Upper lobe of right lung (tissue), 1 donor: ENCODE measurements at places on chromosomes 7 and 10. TPM values are rescaled to one million over a fixed set of nuclear protein-coding genes. Genes with fewer than 3 reads are reported as not detected.

The GIMAP7 gene
- 47.0 TPM for total RNA-seq

The SPDYE16 gene
- 0.90 TPM for total RNA-seq

The CDK14 gene
- total RNA-seq, result 47.2 TPM

The SMO gene
- total RNA-seq, result 4.0 TPM

The EBF3 gene
- total RNA-seq, result 0.20 TPM

The RBP4 gene
- 18.6 TPM for total RNA-seq

The FAM25A gene
- total RNA-seq, result not detected

The EGR2 gene
- total RNA-seq, result 41.4 TPM

- H3K27ac ChIP-seq, result no peak overlapping the region
- no peaks in the 10 kb centered on the region for H3K36me3 ChIP-seq
- DNase-seq, result no peak
- H3K27me3 ChIP-seq, result peaks cover 9% of the 10 kb centered on the region
These were observed 47.7 kb downstream of the PNLIPRP2 start for GRCh38 chr10:116668446-116668845.

- H3K27me3 ChIP-seq, result no peaks in the 10 kb centered on the region
- no peaks in the 10 kb centered on the region for H3K4me1 ChIP-seq
- H3K4me3 ChIP-seq, result no peak overlapping the region
- no peak overlapping the region for H3K27ac ChIP-seq
These were observed 16.2 kb upstream of the NPVF start for GRCh38 chr7:25244254-25245033.

- peaks cover 4% of the 10 kb centered on the region for H3K4me1 ChIP-seq
- H3K36me3 ChIP-seq, result no peaks in the 10 kb centered on the region
- H3K27ac ChIP-seq, result no peak overlapping the region
- DNase-seq, result no peak
These were observed 60.7 kb downstream of the PDIA4 start for GRCh38 chr7:148967602-148968001.

- no peak for DNase-seq
- peaks cover 7% of the 10 kb centered on the region for H3K36me3 ChIP-seq
- H3K27ac ChIP-seq, result no peak overlapping the region
- H3K4me1 ChIP-seq, result peaks cover 25% of the 10 kb centered on the region
These were observed 58.7 kb downstream of the PTEN start for GRCh38 chr10:87921931-87922688.

DNA sequence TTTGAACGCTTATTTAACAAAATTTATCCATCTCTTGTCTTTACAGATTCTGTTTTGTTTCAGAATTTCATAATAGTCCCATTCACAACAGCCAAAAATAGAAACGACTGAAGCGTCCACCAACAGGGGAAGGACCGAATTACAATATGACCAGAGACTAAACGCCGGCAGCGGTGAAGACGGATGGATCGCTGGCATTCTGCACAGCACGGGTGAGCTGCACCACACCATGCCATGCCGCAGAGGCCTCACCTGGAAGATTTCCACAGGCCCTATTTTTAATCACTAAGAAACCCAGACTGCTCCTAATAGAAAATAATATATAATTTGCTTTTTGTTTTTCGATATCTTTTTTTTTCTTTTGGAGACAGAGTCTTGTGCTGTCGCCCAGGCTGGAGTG lies 91.0 kb downstream of the ELFN1 start:
- no peaks in the 10 kb centered on the region for H3K36me3 ChIP-seq
- no peak overlapping the region for H3K27ac ChIP-seq
- H3K4me3 ChIP-seq, result no peak overlapping the region

GRCh38 chr7:64509583-64509982 lies 53.3 kb downstream of the ZNF680 start:
- no peak overlapping the region for H3K27ac ChIP-seq
- no peaks in the 10 kb centered on the region for H3K27me3 ChIP-seq
- H3K36me3 ChIP-seq, result no peaks in the 10 kb centered on the region
- no peak for DNase-seq

GRCh38 chr7:134353411-134353810 lies 36.7 kb upstream of the SLC35B4 start:
- no peaks in the 10 kb centered on the region for H3K27me3 ChIP-seq
- H3K4me3 ChIP-seq, result no peak overlapping the region
- H3K4me1 ChIP-seq, result no peaks in the 10 kb centered on the region

DNA sequence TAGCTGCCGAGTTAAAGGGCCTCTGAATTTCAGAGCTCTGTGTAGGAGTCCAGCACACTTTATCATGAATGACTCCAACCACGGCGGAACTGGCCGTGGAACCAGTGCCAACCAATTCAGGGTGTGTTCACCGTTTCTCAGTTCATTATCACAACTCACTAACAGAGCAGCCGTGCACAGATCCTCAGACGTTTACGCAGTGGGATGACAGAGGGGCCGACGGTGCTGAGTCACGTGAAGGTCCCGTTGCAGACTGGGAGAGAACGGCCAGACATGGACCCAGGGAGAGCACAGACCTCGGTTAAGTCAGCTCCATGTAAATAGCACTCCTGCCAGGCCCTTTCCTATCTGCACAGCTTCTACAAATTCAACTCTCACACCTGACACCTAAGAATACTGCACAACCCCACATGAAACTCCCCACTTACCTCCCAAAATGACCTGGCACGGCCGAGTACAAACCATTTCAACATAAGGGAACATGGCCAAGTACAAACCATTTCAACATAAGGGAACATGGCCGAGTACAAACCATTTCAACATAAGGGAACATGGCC lies 95.5 kb downstream of the DIP2C start:
- no peaks in the 10 kb centered on the region for H3K4me1 ChIP-seq
- no peaks in the 10 kb centered on the region for H3K27me3 ChIP-seq
- peak; percentile 56 for DNase-seq
- no peaks in the 10 kb centered on the region for H3K36me3 ChIP-seq

GRCh38 chr7:151351967-151352366 lies 10.4 kb downstream of the NUB1 start:
- DNase-seq, result no peak
- H3K4me3 ChIP-seq, result no peak overlapping the region
- peaks cover 63% of the 10 kb centered on the region for H3K36me3 ChIP-seq
- H3K27me3 ChIP-seq, result no peaks in the 10 kb centered on the region

DNA sequence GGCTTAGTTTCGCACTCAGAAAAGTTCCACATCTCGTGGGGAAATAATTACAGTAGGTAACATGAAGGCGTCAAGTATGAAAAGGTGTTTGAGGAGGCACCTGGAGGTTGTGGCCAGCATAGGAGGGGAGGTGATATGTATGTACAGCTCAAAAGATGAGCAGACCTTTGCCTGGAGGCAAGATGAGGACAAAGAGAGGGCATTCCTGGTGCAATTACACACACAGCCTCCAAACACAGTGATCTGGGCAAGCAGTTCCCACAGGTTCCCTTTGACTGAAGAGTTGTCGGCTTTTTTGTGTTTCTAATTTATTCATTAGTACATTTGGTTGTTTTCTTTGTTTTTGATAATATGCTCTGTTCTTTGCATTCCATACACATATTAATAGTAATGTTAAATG lies 46.9 kb downstream of the CDK14 start:
- H3K4me1 ChIP-seq, result no peaks in the 10 kb centered on the region
- no peaks in the 10 kb centered on the region for H3K27me3 ChIP-seq
- DNase-seq, result no peak

GRCh38 chr10:89079961-89080360 lies 89.4 kb downstream of the FAS start:
- H3K27ac ChIP-seq, result no peak overlapping the region
- no peak for DNase-seq
- no peaks in the 10 kb centered on the region for H3K36me3 ChIP-seq
- no peak overlapping the region for H3K4me3 ChIP-seq
- no peaks in the 10 kb centered on the region for H3K4me1 ChIP-seq
- no peaks in the 10 kb centered on the region for H3K27me3 ChIP-seq

DNA sequence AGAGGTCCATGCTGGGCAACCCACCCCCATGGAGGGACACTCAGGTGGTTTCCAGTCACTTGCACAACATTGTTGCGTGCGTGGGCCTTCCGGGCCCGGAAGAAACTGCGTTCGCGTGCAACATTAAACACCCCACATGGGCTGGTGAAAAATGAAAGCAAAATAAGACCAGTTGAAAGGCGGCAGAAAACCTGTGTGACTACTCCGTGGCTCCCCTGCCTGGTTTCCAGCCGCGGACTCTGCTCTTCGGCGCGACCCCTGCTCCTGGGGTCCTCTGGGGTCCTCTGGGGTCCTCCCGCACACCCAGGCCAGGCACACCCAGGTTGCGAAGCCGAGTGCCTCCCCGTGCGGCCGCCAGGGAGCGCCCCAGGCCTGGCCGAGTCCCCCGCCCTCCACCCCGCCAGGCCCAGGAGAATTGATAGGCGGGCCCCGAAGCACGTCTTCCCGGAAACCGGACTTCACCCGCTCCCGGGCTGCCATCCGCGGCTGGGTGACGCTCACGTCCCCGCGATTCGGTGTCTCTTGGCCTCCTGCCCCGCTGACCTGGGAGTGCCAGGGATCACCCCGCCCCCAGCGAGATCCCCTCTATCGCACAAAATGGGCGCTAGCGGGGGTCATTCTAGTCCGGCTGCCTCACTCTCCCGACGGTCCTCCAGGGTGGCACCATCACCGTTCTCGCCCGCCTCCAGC lies 1.9 kb upstream of the SH2D4B start:
- H3K36me3 ChIP-seq, result no peaks in the 10 kb centered on the region
- peak overlapping the region; percentile 83 for H3K27ac ChIP-seq
- peaks cover 4% of the 10 kb centered on the region for H3K4me1 ChIP-seq

DNA sequence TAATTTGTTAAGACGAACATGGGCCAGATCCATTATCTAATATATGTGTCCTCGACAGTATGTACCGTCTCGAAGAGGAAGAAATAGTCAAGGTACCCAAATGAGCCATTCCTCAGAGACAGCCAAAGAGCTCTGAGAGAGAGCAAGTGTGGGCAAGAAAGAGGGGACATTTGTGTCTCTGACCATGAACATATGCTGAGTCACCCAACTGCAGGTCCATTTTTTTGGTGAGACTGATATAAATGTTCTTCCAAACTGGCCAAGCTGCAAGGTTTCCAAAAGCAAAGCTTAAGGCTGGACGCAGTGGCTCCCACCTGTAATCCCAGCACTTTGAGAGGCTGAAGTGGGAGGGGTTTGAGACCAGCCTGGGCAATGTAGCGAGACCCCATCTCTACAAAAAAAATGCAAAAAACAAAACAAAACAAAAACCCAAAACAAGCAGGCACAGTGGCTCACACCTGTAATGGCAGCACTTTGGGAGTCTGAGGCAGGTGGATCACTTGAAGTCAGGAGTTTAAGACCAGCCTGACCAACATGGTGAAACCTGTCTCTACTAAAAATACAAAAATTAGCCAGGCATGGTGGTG lies 26.0 kb upstream of the ATXN7L1 start:
- H3K4me3 ChIP-seq, result no peak overlapping the region
- no peak for DNase-seq

DNA sequence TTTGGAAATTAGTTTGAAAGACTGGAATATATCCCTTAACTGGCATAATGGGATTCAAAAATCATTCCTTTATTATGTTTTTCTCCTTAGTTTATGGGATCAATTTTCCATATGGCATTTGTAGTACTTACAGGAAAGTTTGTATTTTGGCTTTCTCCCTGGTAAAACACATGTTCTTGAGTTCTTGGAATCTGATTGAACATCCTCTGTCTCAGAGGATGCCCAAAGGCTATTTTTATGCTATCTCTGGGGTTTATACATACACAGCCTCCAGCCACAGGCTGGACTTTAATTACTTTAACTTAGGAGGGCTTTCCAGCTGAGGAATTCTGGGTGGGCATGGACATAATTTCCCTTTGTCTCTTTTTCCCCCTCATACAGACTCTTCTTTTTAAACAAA lies 236.4 kb downstream of the HGF start:
- no peak overlapping the region for H3K27ac ChIP-seq
- no peaks in the 10 kb centered on the region for H3K36me3 ChIP-seq
- no peak overlapping the region for H3K4me3 ChIP-seq
- no peaks in the 10 kb centered on the region for H3K4me1 ChIP-seq
- DNase-seq, result no peak

GRCh38 chr10:18476076-18476647 lies 175.2 kb downstream of the NSUN6 start:
- no peak overlapping the region for H3K4me3 ChIP-seq
- no peaks in the 10 kb centered on the region for H3K27me3 ChIP-seq
- no peak for DNase-seq
- H3K36me3 ChIP-seq, result no peaks in the 10 kb centered on the region
- H3K4me1 ChIP-seq, result no peaks in the 10 kb centered on the region

GRCh38 chr7:55260676-55261385 lies 104.3 kb upstream of the LANCL2 start:
- H3K36me3 ChIP-seq, result no peaks in the 10 kb centered on the region
- no peak overlapping the region for H3K4me3 ChIP-seq
- H3K27me3 ChIP-seq, result peaks cover 5% of the 10 kb centered on the region
- H3K4me1 ChIP-seq, result no peaks in the 10 kb centered on the region
- H3K27ac ChIP-seq, result no peak overlapping the region
- no peak for DNase-seq

DNA sequence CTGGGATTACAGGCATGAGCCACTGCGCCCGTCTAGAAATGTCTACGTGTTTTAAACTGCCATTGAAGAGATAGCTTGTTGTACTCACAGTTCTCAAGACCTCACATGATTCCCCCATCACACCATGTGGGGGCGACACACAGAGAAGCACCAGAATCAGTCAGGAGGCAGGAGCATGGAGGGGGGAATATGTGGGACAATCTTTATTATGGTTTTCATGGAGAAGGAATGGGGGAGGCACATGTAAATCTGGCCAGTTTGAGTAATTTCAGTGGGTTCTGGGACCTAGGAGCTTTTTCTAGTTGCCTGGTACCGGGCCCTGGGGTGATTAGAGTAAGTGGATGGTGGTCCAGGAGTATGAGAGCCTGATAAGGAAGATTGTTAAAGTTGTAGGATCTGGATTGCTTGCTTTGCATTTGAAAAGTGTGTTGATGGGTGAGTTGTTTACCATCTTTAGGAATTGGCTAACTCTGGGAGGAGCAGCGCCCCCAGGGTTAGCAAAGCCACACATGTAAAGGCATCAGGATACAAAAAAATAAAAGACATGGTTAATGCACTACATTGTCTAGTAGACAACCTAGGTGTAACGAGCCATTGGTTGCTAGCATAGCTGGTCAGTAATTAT lies 85.4 kb upstream of the SLC13A1 start:
- H3K36me3 ChIP-seq, result no peaks in the 10 kb centered on the region
- H3K27me3 ChIP-seq, result no peaks in the 10 kb centered on the region
- no peaks in the 10 kb centered on the region for H3K4me1 ChIP-seq
- no peak overlapping the region for H3K4me3 ChIP-seq

DNA sequence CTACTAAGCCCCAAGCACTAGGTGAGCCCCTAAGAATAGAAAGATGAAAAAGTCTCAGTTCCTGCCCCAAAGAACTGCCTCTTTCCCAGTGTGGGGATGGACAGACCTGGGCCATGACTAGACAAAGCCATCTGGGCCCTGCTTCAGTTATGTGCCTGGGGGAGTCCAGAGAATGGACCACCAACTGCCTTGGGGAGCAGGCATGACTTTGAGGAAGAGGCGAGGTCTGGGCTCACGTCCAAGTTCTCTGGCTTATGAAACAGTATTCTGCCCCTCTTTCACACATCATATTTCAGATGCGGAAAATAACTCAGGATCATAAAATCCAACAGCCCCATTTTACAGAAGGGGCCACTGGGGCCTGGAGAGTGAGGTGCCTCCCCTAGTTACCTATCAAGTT lies 80.3 kb downstream of the PLXNA4 start:
- H3K4me3 ChIP-seq, result no peak overlapping the region
- no peaks in the 10 kb centered on the region for H3K27me3 ChIP-seq
- H3K36me3 ChIP-seq, result no peaks in the 10 kb centered on the region
- no peak overlapping the region for H3K27ac ChIP-seq
